Midbrain (tissue), 1 donor: ENCODE measurements at places on chromosomes 7 and 10.

- no peak for DNase-seq
Observed at GRCh38 chr10:76396134-76396533, 964.7 kb downstream of the LRMDA start.

DNA sequence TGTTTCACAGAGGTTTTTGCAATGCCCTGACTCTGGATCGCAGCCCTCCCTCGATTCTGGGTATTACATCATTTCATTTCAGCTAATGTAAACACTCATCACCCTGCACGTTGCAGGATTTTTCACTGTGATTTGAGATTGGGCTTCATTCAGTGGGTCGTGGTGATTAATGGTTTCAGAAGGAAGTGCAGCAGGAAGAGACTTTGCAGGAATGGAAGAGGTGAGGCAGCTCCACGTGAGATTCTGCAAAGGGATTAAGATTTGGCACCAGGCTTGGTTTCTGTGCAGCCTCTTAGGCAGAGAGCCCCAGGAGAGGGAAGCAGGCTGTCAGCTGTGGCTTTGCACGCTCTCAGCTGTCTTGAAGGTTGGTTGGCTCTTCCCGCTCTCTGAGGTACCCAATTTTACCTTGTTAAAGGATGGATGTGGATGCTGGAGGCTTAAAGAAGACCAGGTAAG lies 95.2 kb downstream of the PLCE1 start:
- no peak for DNase-seq

- DNase-seq = no peak
Observed at GRCh38 chr7:55026867-55027490, 8.2 kb downstream of the EGFR start.

GRCh38 chr7:125644109-125644508 lies 714.5 kb upstream of the POT1 start:
- DNase-seq = no peak

GRCh38 chr7:34107276-34107675 lies 201.9 kb downstream of the BMPER start:
- DNase-seq = peak; percentile 7

- DNase-seq = no peak
Observed at GRCh38 chr7:52771177-52771576, 264.3 kb upstream of the POM121L12 start.

GRCh38 chr7:137169282-137169698 lies 174.2 kb downstream of the PTN start:
- peak; percentile 78 for DNase-seq

DNA sequence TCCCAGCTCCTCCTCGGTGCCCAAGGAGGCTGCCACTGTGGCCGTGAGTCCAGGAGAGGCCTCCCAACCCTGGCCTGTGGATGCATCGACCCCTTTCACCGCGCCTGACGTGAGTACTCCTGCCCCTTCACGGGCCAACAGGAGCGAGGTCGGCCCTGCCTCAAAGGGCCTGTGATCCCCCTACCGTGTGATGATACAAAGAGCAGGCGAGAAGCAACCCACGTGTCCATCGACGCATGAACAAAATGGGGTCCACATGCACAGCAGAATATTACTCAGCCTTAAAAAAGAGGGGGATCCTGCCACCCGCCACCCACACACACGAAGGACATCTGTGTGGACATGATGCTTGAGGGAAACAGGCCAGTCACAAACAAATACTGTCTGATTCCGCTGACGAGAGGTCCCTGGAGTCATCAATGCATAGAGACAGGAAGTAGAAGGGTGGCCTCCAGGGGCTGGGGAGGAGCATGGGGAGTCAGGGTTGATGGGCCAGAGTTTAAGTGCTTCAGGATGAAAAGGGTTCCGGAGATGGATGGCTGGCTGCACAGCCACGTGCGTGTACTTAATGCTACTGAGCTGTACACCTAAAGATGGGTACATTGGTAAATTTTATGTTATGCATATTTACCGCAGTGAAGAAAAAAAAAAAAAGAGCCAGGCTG lies 151.9 kb downstream of the PRKAG2 start:
- DNase-seq = no peak

GRCh38 chr7:76358011-76358480 lies 745 bp downstream of the YWHAG start:
- peak; percentile 69 for DNase-seq

DNA sequence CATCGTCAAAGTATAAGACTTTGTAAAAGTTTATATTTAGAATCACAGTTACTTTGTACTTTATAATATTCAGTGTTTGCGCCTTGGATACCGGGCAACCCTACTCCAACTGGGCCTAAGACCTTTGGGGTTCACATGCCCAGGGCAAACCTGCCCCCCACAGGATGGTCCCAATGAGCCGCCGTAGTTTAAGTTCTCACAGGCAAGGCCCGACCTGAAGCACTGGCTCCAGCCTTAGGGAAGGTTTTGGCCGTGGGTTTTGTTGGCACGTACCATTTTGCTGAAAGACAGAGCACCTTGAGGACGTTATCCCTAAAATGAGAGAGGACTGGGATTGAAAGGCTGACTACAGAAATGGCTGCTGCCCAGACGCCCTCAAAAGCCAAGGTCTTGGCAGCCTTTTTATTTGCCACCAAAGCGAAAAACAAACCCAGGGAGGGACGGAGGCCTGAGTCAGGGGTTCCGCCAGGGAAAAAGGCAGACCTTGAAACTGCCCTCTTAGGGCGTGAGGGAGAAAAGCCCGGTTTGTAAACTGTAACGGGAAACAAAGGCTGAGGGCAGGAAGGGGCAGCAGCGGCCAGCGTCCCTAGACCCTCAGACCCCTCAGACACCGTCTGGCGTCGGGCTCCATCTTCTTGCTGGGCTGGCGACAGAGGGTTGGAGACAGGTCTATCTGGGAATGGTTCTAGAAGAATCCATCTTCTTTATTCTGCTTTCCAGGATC lies at the start of gene CCDC172:
TSS of gene CCDC172 (plus strand) at position 222 of the 724 bp plus-strand sequence. CDS start 564 bp downstream, outside the sequence.
- DNase-seq = no peak

DNA sequence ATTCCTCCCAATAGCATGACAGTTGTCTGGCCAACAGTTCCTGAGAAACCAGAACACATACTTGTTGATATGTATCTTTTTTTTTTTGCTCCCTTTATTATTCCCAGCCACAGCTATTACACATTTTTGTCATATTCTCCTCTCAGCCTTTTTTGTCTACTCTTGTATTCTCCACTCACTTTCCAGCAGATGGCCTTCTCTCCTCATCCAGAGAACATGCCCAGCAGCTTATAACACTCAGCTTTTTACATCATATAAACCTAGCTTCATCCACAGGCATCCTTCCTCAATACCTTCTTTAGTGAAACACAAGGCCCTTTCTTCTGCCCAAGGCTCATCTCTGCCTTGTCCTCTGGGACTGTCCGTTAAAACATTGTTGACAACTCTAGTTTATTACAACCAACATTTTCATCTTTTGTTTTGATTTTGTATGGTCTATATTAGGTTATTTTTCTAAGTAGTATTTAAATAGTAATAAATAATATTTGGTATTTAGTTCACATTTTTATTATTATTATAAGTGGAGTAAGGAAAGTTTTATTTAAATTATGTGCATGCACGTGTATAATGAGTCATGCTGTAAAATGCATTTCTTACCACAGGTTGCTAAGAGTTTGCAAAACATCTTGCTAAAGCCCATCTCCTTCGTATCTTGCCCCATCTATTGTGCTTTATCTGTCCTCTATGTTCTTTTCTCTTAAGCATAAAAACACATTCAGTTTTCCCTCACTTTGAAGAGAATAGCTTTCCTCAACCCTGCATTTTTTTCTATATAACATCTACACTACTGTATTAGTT lies 101.5 kb downstream of the ORC5 start:
- DNase-seq = no peak

DNA sequence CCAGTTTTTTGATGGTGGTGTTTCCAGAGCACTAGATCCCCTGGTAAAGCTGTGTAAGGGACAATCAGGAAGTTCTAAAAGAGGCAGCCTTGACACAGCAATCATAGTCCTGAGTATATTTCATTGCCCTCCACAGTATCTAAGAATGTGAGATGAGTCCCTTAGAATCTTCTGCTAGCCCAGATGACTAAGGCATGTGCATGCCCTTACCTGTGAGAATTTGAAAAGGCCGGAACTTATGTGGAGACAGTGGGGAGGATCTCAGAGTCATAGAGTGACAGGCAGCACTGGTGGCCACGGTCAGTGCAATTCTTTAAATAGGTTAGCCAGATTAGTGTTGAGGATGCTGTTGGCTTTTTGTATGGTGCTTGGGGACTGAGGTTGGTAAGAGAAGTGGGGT lies 361.4 kb upstream of the VSTM2A start:
- no peak for DNase-seq

- no peak for DNase-seq
Observed at GRCh38 chr7:8931906-8932646, 498.7 kb downstream of the NXPH1 start.

- no peak for DNase-seq
Observed at GRCh38 chr10:96967847-96968246, 135.7 kb downstream of the LCOR start.

GRCh38 chr10:117457932-117458331 lies 82.7 kb upstream of the PDZD8 start:
- DNase-seq = no peak

DNA sequence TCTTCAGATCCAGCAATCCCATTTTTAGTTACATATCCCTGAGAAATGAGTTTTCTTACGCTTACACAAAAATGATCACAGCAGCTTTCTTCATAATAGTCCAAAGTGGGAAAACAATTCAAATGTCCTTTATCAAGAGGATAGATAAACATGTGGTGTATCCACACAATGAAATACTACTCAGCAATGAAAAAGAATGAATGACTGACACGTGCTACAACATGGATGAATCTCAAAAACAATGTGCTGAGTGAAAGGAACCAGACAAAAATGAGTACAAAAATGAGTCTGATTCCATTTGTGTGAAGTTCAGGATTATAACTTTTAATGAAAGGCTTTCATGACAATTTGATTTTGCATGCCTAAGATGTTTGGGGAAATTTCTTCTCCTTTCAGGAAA lies 139.1 kb downstream of the WNT2 start:
- DNase-seq = no peak

- DNase-seq = no peak
Observed at GRCh38 chr7:114942446-114943175, 20.7 kb downstream of the MDFIC start.

DNA sequence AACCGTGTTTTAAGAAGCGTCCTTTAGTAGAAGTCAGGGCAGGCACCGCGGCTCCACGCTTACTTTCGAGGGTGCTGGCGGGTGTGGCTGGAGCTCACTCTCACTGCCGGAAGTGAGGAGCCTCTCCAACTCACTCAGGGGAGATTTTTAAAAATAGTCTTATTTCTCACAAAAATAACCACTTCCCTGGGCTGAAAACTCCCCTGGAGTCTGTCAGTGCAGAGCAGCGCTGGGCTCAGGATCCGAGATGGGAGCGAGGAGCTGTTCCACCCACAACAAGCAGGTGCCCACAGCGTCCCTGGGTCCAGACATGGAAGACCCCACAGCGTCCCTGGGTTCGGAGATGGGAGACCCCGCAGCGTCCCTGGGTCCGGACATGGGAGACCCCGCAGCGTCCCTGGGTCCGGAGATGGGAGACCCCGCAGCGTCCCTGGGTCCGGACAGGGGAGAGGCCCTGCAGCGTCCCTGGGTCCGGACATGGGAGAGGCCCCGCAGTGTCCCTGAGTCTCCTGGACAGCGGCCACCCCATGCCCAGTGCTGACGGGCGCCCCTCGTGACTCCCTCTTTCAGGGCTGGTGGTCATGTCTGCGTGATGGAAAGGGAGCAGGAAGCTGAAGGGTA lies 51.2 kb downstream of the VIPR2 start:
- no peak for DNase-seq

DNA sequence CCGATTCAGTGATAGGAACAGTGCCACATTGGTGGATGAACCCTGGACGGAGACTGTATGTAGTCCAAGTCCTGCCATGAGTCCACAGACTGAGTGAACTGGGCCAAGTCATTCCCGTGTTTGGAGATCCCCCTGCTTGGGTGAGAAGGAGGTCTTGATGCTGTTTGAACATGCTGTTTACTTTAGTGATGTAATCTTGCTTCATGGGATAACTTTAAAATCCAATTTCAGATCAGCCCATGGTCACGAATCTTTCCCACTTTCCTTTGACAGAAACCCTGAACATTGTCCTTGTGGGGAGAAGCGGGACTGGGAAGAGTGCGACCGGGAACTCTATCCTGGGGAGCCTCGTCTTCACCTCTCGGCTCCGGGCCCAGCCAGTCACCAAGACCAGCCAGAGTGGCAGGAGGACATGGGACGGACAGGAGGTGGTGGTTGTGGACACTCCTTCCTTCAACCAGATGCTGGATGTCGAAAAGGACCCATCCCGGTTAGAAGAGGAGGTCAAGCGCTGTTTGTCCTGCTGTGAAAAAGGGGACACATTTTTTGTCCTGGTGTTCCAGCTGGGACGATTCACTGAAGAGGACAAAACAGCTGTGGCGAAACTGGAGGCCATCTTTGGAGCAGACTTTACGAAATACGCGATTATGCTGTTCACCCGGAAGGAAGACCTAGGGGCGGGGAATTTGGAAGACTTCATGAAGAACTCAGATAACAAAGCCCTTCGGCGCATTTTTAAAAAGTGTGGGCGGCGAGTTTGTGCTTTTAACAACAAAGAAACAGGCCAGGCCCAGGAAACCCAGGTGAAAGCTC lies 26.6 kb downstream of the GIMAP8 start:
- no peak for DNase-seq

DNA sequence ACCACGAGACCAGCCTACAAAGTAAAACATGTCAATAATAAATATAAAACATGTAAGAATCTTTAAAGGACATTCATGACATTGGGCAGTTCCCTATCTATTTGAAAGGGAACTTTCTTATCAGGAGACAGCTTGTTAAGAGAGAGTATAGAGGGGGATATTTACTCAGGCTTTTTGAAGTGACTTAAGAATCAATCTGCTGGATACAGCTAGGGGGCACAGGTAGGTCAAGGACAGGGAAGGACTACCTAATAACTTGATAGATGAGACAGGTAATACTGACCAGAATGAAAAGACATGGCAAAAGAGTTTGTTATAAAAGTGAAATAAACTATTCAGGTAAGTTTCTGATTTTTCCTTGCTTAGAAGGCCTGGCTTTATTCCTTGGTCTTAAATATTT lies 21.8 kb upstream of the LRRD1 start:
- DNase-seq = no peak

DNA sequence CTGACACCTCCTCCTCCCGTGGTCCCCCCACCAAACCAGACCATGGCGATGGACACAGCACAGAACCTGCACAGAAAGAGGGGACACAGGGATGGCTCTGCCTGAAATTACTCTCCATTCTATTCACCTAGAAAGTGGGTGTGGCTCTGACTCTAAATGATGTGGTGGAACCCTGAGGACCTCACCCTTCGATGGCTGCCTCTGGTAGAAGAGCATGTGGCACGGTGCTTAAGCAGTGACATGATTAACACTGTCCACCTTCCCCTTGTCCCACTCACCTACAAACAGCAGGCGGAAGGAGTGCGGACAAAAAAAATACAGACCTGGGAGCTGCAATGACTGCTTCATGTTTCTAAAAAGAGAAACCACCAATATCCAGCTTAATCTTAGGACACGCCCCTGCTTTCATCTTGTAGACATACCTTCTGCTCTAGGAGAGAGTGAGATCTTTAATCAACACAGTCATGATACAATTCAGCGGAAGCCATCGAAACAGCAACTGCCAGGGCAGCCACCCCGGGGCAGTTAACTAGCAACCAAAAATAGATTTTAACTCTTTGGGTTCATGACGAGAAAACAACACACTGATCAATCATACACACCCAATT lies 11.4 kb downstream of the JCAD start:
- DNase-seq = no peak

GRCh38 chr7:102463841-102464576 lies 654 bp downstream of the ALKBH4 start:
- no peak for DNase-seq
